ENCODE measurements at places on chromosomes 16 and 17.

DNA sequence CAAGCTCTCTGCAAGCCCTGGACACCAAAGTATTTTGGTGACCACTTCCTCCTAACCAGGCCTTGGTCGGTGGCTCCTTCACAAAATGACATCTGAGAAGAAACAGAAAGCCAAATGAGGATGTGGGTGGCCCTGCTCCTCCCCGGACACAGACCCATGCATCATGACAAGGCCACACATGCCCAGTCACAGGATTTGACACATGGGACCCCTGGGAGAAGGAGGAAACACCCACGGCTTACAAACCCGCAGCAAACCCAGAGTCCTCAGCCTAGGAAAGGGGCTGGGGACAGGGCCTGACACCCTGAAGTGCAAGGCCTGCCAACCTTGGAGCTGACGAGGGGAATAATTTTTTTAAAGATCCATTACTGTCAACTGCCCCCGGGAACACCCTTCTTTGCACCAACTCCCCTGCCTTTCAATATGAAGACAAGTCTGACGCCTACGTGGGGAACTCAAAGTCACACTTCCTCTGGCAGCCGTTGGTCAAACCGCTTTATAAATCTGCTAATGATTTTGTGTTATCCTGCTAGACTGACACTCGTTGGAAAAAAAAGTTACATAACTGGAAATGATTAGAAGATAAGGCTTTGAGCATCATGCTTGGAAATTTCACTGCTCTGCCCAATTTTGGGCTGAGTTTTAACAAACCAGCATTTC lies 41.3 kb downstream of the GAS7 start:
- no peak for DNase-seq

DNA sequence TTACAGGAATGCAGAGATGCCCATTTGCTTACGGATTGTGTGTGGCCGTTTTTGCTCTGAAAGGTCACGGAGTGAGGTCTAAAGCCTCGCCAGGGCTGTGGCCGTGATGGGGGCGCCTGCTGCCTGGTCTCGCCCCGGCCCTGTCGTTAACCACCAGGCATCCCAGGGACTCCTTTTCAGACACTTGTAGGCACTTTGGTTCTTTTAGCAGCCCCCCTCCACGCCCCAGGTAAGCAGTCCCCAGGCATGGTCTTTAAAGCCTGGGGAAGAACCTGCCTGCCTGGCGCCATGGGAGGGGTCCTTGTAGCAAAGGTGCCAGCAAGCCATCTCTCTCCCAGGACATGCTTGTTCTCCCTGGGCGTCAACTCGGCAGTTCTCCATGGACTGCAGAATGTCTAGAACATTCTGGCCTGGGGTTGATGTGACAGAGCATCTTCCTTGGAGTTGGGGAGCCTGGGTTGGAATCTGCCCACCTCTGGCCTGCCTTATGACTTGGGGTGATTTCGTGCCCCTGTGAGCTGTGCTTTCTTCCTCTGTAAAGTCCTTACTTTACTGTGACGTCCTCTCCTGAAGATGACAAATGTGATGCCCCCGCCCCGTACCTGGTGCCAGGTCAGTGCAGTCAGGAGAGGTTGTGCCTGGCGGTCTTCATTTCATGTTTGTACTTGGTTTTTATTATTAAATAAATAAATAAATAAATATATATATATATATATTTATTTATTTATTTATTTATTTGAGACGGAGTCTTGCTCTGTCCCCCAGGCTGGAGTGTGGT lies 5.4 kb downstream of the KCTD5 start:
- DNase-seq, result peak; percentile 6

DNA sequence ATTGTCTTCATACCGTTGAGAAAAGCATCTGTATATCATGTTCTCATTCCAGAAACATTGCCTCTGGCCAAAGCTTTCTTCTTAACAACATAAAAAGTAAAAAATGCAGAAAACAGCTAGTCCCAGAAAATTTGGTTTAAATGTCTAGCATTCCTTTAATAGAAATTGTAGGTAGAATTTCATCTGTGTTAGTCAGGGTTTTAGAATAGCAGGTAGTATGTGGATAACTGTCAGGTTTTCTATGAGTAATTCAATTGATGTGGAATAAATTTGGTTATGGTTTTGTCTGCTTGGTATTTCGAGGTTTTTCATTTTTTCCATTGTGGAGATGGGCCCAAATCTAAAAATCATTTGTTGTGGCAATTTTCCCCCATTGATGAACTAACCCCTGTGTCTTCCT lies 616.7 kb downstream of the KCNJ2 start:
- no peak for DNase-seq

- DNase-seq, result no peak
Measured at GRCh38 chr17:17684906-17685774, 3.9 kb downstream of the RAI1 start.

DNA sequence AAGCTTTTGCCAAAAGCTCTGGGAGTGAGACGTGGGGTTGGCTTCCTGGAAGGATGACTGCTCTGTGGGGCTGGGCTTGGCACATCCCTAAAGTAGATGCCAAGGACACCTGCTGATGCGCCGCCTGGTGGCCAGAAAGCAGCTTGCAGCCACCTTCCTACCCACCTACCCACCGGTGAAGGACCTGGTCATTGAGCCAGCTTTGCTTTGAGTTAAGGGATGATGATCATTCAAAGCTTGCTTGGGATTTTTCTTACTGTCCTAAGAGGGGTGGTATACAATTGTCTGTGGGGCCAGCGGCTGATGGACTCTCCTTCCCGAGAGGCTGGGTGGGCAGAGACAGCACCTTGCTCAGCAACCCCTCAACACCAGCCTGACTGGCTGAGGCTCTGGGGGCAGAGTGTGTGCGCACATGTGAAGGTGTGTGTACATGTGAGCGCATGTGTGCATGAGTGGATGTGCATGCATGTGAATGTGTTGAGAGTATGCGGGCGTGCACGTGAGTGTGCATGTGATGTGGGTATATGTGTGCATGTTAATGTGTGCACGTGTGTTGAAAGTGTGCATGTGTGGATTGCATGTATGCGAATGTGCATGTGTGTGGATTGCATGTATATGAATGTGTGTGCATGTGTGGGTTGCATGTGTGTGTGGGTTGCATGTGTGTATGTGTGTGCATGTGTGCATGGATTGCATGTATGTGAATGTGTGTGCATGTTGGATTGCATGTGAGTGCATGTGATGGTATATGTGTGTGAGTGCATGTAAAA lies 18.6 kb downstream of the C1QTNF1 start:
- DNase-seq, result peak; percentile 73

Data from AG20443 (cell line).